ENCODE measurements at places on chromosomes 1 and 21.
A peak's percentile ranks its signal among the peaks of the same experiment; 100 is the strongest.

DNA sequence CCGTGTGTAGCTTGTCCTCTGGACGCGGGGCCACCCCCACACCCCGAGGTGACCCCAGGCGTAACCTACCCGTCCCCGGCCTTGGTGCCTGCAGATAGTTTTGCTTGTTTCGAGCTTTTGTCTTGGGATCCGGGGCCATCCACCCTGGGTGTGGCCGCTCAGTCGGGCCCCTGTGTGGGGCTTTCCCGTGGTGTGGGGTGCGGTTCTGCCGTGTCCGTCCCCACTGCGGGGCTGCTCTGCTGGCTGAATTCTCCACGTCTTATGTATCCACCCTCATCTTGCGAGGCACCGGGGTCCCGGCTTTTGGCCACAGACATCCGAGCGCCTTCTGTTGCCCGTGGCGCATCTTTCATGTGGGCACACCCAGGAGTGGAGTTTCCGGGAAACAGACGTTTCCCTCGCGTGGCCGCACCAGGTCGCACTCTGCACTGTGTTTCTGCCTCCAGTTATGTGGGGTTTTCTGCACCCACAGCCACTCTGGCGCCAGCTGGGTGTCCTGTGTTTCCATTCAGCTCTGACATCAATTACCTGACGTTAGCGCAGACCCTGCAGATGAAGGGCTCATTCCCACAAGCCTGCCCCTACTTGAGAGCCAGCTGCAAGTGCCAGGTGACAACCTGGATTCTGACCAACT lies 64.9 kb downstream of the PRKCZ start:
- DNase-seq: no peak

DNA sequence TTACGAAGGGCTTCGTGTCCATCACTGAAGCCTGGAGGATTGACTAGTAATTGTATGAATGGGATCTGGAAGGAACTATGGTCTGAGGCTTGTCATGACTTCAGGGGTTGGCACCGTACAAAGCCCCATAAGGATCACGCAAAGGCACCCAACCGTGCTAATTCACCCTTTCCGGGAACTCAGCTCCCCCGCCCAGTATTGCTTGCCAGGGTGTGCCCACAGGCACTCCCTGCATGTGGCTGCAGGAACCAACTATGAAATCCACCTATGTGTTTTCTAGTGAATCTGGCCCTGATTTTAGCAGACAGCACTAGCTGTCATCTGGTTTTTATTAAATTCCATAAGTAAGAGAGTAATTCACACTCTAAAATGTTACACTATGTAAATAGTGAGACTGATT lies 139.2 kb downstream of the TM2D1 start:
- no peak for DNase-seq

DNA sequence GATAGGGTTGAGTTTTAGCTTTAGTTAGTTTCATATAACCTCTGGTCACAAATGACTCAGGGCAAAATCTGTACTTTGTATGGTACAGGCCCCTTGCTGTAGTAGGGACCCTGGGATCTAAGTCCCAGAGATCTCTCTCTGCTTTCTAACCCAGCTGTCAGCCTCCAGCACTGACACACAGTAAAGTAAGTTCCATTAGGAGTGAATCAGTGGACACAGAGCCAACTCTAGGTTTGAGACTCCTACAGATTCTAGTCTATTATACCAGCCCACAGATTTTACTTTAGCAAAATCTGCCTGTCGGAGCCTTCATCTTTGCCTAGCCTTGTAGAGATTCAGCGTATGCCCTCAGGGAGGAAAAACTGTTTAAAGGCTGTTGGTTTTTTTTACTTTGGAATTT lies 52.5 kb downstream of the ANGPTL1 start:
- DNase-seq: no peak

- DNase-seq: no peak
Observed at GRCh38 chr21:35469498-35469897, 420.4 kb upstream of the RUNX1 start.

- DNase-seq: peak; percentile 93
Observed at GRCh38 chr21:41777951-41778815, 11.3 kb upstream of the RIPK4 start.

GRCh38 chr1:235657747-235658526 lies 8.4 kb upstream of the GNG4 start:
- no peak for DNase-seq

DNA sequence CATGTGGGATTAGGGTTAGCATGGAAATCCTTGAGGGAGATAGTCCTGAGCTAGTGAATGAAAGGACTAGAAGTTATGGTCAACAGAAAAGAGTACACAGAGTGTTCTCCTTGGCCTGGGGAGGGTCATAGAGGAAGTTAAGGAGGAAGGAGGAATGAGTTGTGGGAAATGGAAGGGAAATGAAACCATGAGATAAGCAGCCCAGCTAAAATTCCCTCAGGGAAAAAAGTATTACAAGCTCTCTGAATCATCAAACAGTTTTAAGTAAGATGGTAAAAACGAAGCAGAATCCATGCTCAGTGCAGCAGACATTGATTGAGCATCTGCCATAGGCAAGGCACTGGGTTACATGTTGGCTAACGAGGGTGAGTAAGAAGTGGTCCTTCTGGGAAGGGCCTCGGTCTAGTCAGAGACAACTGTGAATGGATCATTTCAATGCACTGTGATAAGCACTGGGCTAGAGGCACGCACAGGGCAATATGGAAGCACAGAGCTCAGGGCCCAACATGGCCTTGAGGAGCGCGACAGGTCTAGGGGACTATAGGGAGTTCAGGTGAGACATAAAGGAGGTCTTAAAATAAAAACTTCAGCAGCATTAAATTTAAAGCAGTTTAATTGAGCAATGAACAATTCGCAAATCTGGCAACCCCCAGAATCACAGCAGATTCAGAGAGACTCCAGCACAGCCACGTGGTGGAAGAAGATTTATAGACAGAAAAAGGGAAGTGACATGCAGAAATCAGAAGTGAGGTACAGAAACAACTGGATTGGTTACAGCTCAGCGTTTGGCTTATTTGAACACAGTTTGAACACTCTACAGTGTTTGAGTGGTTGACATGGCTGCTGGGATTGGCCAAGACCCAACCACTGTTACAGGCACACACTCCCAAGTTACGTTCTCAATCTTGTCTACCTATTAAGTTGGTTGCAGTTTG lies 219.5 kb downstream of the HLX start:
- no peak for DNase-seq

GRCh38 chr1:27951396-27951795 lies 8.4 kb upstream of the XKR8 start:
- no peak for DNase-seq

GRCh38 chr1:244860914-244861610 lies 3.3 kb downstream of the HNRNPU start:
- no peak for DNase-seq

GRCh38 chr1:202680586-202681352 lies 29.5 kb downstream of the SYT2 start:
- no peak for DNase-seq

- no peak for DNase-seq
Observed at GRCh38 chr21:33302796-33303195, 22.0 kb upstream of the IFNAR1 start.

- DNase-seq: peak; percentile 64
Observed at GRCh38 chr1:155834296-155834926, 22.6 kb downstream of the GON4L start.

DNA sequence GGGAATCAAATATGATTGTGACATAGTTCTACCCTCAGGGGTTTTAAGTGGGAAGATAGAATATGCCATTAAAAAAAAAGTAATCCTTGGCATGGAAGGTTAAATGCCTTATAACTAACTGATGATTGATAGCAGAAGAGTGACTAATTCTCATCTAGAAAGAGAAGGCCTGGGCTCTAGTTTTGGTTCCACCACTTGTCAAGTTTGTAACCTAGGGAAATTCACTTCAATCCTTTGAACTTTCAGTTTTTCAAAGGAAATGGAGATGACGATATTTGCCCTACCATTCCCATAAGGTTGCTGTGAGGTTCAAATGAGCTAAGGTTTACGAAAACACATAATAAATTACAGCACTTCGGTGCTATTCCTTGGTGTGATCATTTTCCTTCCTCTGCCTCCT lies 88.5 kb downstream of the GPR88 start:
- no peak for DNase-seq

DNA sequence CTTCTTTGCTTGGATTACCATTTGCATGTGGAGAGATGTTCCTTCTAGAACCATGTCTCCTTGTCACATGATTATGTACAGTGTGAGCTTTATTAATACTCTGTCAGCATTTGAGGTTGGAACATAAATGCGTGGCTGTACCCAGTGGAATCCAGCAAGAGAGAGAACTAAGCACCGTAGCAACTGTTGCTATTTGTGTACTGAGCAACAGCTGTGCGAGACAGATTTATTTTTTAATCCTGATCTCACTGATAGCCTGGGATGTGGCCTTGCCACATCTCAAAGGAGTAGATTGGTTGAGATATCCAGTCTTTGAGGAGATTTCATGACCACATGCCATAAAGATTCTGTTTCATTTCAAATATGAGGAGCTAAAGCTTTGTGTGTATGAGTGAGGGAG lies 43.4 kb downstream of the KIF1B start:
- DNase-seq: no peak

GRCh38 chr1:175725684-175726083 lies 17.7 kb downstream of the TNR start:
- DNase-seq: peak; percentile 56

- DNase-seq: peak; percentile 59
Observed at GRCh38 chr1:227889047-227889862, 58.5 kb downstream of the WNT9A start.

GRCh38 chr1:164891615-164892014 lies 332.6 kb downstream of the PBX1 start:
- DNase-seq: no peak

DNA sequence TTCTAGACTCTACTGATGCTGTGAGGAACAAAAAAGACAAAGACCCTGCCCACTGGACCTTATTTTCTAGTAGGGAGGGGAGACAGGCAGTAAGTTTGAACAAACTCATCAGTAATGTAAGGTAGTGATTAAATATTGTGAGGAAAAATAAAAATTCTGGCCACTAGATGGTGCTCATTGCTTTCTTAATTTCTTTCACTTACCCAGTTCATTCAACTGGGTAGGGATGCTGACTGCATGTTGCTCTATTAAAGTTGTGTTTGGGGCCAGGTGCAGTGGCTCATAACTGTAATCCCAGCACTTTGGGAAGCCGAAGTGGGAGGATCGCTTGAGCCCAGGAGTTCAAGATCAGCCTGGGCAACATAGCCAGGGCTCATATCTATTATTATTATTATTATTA lies 6.3 kb upstream of the KYAT3 start:
- DNase-seq: no peak

DNA sequence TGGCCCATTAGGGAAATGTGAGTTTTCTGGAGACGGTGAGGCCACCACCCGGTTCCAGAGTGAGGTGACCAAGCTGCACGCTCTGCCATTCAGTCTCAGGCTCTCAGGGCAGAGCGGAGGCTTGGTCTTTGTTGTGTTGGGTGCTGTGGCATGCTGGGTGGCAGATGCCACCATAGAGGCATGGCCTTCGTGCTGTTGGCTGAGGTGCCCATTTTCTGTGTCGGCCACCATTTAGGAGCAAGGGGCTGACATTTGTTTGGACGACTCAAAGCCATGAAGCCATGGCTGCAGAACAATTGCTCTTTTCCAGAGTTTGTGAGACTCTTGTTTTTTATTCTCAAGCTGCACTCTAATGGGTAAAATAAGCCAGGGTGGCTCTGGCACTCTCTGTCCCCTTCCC lies 36.8 kb upstream of the PWP2 start:
- no peak for DNase-seq

- no peak for DNase-seq
Observed at GRCh38 chr1:24475700-24476099, 26.9 kb upstream of the RCAN3 start.

DNA sequence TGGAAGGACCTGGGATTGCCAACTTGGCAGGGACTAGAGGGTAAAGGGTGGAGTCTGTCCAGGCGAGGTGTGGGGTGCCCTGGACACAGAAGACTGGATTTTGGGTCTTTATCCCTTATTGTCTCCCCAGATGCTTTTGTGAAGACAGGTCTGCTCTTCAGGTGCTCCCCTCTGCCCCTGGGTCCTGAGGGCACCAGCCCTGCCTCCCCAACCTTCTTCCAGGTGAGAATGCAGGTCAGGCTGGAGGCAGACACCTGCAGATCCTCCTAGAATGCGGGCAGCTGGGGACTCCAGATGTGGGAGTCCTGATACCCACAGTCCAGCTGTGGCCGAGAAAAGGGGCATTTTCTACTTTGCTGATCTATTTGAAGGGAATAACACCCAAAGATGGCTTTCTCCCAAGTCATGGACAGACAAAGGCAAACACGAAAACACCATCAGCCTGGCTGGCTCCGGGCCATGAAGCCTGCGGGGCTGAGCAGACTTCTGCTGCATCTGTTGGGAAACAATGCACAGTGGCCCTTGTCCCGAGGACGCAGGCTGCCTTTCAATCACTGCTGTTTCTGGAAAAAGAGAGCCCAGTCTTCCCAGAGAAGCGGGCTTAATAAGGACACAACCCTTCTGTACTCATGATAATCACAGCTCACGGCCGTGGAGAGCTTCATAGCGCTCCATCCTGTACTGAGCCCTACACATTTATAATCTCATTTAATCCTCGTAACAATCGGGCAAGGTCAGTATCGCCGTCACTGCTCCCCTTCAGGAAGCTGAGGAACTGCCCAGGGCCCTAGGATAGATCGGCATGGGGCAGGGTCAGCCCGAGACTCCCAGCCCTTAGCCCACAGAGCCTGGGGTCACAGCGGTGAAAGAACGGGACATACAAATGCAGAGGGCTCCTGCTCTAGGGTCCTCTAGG lies 62.0 kb upstream of the ABCG1 start:
- peak; percentile 52 for DNase-seq

GRCh38 chr1:117615474-117615873 lies 9.6 kb downstream of the TENT5C start:
- no peak for DNase-seq

DNA sequence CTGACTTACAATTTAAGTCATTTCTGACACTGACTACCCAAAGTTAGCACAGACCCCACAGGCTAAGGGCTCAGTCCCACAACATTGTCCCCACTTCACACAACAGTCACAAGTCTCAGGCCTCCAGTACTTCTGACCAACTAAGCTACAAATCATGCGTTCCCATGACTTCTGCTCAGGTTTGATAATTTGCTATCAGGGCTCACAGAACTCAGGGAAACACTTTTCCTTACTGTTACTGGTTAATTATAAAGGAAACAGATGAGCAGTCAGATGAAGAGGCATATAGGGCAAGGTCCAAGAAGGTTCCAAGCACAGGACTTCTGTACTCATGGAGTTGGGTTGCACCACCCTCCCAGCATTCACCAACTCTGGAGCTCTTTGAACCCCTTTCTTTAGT lies 151.2 kb upstream of the TNR start:
- DNase-seq: no peak

- no peak for DNase-seq
Observed at GRCh38 chr1:104264521-104264920, 514.8 kb downstream of the AMY1C start.

DNA sequence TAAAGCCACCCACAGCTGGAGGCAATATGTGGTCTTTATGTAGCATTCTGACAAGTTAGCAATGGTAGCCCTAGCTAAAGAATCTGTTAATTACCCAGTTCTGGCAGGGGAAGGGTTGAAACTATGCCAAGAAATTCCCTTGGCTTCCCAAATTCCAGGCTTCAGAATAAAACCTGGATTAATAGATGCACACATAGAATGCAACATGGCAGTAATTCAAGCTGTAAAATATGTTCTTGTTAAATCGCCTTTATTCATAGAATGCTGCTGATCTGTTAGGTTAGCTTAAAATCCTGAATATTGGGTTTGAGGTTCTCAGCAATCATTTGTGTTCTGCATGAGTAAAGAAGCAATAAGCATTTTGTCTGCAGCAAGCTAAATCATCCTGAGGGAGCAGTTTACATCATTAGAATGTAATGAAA lies 80.1 kb downstream of the ZNF326 start:
- no peak for DNase-seq
